ENCODE measurements at places on chromosomes 11 and 22.

DNA sequence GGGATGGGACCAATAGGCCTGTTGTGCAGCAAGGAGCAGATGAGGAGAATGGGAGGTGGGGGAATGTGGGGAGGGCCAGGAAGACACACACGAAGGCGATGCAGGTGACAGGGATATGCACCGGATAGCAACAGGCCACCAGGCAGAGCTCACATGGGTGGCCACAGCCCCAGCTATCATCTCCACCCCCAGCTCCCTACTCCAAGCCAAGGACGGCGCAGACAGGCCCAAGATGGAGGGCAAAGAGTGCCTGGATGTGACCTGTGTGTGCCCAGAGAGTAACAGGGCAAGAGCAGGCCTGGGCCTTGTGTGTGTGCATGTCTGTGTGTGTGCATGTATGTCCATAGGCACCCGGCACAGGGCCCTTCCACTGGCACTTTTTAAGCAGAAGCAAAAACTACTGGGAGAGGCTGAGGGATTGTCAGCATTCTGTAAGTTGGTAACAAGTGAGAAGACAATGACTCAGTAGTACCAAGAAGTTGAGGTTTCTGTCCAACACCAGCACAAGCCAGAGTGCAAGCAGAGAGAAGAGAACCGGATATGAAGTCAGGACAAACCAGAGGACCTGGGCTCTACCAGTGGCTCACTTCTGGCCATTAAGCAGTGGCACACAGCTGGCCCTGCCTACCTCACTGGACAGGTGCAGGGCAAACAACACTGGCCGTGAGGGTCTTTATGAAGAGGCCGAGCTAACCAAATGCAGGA is 36.4 kb downstream of the NRXN2 start:
- DNase-seq, result no peak

- no peak for DNase-seq
These were observed 172.9 kb upstream of the MPPED2 start for GRCh38 chr11:30758946-30759504.

- no peak for DNase-seq
These were observed 2.9 kb upstream of the MMP3 start for GRCh38 chr11:102846292-102846691.

- DNase-seq, result no peak
These were observed 10.0 kb upstream of the PPM1F start for GRCh38 chr22:21962655-21962949.

- DNase-seq, result no peak
These were observed 539.1 kb downstream of the FAM181B start for GRCh38 chr11:82194521-82194920.

GRCh38 chr11:130773244-130773820 is 142.9 kb downstream of the SNX19 start:
- DNase-seq, result peak; percentile 10

Data from ecto neural progenitor cell (in vitro differentiated cells).